ENCODE measurements at places on chromosomes 2 and 18.

GRCh38 chr2:152552888-152553287 is 164.4 kb downstream of the PRPF40A start:
- no peak for DNase-seq

DNA sequence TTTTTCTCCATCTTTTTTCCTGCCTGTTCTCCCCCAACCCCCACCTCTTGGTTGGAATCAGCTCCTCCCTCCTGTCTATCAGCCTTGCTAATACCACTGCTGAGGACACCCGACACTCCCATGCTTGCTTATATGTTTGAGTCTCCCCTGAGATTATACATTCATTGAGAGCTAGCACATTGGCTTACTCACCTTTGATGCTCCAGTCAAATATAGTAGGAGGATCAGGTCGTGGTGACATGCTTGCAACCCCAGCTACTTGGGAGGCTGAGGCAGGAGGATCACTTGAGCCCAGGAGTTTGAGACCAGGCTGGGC is 91.5 kb upstream of the CCBE1 start:
- no peak for DNase-seq

GRCh38 chr2:71596011-71596410 is 142.7 kb downstream of the DYSF start:
- DNase-seq, result no peak

GRCh38 chr2:177254433-177255226 is 9.9 kb downstream of the NFE2L2 start:
- DNase-seq, result no peak

GRCh38 chr2:147865560-147865959 is 20.7 kb downstream of the ACVR2A start:
- no peak for DNase-seq

- DNase-seq, result no peak
These were observed 125.5 kb downstream of the DYSF start for GRCh38 chr2:71578767-71579342.

DNA sequence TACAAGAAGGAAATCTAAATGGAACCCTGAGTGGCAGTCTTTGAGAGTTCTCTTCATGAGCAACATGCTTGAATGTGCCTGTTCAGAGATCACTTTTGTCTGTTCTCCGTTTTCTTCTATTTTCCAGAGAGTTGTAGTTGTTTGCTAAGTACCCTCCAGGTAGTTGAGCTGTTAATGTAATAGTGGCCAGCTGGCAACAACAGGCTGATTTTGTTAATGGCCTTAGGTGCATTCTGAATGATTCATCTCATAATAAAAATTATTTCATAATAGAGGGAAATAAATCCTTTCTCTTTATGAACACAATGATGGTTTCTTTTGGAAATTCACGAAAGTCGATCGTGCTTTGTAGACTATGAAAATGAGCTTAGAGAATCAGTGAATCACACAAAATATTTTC is 136.8 kb downstream of the LRP1B start:
- no peak for DNase-seq

GRCh38 chr2:31081492-31081891 is 56.7 kb downstream of the GALNT14 start:
- no peak for DNase-seq

DNA sequence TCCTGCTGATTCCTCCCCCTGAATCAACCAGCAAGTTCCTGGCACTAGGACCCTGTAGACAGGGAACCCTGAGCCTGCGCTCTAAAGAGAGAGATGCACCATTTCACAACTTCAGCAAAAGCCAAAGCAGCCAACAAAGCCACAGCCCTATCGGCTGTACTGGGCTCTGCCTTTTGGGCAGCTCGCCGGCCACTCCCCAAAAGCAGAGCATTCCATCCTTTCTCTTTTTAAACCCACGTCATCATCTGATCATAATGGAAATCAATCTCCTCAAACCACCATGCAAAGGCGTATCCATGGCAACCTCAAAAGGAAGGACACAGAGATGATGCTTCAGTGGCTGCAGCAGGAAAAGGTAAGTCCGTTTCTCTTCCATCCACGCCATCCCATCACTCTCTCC is 5.3 kb upstream of the DCTN1 start:
- DNase-seq, result no peak

DNA sequence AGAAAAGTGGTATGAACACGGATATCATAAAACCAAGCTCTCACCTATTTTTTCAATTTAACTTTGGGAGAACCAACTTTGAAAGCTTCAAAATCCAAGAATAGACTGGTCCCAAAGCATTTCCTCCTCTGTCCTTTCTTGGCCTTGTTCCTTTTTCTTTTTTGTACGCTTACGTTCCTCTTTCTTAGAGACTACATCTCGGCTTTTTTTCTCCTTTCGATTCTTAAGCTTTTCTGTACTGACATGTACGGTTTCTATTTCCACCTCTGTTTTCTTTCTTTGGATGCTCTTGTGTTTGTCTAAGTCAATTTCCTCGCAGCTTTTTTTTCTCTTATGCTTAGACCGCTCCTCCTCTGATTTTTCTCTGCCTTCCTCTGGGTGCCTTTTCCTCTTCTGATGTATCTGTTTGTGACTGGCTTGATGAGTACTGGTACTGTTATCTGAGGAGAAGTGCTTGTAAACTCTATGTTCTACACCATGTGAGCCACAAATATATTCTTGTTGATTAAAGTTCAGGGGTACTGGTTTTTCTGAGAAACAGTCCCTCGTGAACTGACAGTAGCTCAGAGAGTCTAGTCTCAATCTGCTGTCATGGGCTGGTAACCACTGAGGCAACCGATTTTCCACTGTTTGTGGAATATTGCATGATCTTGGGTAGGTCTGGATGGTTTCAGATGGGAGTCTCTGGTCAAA is 11.5 kb upstream of the RNU2-63P start:
- DNase-seq, result no peak

DNA sequence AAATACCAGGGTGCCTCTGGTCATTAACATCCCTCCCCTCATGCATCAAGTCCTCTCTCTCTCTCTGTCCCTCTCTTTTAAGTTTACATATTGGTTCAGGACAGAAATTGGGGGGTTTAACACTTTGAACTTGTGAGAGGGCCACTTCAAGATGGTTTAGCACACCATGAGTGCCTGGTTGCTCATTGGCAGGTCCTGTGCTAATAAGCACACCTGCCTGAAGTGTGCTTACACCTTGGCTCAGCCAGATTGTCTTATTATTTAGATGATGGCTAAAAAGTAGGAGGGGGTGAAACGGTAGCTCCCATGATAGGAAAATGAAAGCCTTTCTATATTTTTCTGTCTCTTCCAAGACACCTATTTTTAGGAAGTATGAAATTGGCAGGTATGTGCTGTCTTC is 205.8 kb downstream of the ARL6IP6 start:
- no peak for DNase-seq

DNA sequence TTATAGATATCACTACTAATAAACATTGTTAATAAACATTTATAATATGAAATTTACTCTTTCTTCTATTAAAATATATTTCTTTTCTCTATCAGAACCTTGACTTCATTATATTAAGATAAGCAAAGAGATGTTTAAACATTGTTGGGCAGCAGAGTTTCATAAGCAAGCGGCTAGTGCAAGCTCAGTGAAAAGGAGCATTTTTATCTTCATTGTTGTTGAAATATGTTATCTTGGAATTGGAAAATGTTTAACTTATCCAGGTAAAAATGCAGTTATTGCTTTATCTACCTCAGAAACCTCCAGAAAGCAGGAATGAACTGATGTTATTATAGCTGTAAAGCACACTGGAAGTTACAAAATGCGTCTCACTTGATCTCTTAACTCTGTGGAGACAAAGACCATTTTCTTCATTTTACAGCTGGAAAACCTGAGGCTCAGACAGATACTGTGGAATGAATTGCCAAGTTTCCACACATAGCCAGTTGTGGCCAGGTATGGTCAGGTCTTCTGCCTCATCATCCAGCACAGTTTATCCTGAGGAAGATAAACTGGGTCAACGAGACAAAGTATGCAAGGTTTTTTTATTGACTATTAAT is 934.6 kb upstream of the FAM98A start:
- no peak for DNase-seq

DNA sequence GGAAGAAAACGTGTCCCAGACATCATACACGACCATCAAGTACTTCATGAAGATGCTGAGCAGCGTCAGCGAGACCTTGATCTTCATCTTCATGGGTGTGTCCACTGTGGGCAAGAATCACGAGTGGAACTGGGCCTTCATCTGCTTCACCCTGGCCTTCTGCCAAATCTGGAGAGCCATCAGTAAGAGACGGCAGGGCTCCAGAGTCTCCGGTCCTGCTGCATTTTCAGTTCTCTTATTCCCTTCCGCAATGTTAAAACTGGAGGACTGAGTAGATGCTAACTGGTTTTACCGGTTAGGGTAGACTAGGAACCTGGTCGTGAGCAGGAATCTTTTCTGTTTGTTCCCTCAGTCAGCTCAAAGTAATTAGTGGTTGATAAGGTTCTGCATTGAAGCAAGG is 32.3 kb downstream of the SLC9A4 start:
- no peak for DNase-seq

DNA sequence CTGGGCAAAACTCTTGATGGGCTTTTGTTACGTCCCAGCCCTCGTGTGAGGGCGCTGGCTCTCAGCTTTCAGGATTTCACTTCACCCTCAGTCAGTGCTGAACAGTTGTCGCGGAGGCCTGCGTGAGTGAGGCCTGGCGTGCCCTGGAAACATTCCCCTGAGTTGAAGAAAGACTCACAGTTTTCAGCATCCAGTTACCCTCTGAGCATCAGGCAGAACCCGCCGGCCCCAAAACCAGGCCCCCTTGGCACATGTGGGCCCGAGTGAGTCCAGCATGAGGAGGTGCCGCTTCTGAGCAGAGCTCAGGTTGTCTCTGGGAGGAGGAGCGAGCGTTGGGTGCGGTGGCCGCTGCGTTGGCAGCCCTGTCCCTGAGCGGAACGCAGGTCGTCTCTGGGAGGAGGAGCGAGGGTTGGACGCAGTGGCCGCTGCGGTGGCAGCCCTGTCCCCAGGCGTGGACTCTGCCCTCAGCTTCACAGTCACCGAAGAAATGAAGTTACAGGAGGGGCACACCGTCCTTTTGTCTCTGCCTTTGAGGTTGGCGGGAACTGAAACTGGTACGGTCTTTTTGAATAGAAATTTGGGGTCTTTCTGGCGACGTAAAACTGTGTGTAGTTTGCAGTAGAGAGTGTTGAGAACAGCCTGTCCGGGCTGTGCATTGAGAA is at the start of gene NEU4:
Gene NEU4, plus strand, starts transcription at position 473 of the 662 bp plus-strand sequence. CDS start 5,292 bp downstream, outside the sequence.
- DNase-seq, result no peak

DNA sequence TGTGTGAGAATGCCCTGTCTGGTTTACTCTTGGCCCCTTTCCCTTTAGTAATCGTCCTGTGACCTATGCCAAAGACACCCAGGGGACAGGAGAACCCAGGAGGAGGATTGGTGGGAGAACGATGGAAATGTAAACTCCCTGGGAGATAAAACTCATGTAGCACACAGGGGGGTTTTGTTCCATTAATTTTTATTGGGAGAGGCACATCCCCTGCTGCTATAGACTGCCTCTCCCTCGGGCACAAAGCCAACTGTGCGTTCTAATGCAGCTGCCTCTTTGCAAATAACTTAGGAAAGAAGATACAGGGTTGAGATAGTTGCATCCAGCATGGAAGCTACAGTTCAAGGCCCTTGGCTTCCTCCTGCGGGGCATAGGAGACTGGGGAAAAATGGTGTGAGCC is 489.6 kb downstream of the SLC4A3 start:
- no peak for DNase-seq

DNA sequence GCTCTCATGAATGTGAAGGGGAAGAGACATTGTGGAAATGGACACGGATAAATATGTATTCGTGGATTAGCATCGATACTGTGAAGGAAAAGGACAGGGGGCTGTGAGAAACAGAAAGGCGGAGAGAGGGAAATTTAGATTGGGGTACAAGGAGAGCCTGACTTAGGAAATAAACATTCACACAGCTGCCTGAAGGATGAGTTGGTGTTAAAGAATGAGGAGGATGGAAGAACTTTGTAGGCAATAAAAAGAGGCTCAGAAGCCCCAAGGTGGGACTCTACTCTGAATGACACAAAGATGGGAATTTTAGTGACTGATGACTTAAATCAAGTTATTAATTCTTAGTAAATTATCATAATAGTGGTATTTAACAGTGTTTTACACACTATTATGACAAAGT is 10.1 kb downstream of the MYO1B start:
- DNase-seq, result no peak

- DNase-seq, result no peak
These were observed 142.0 kb upstream of the APCDD1 start for GRCh38 chr18:10312326-10313015.

- no peak for DNase-seq
These were observed 340.1 kb upstream of the GYPC start for GRCh38 chr2:126315828-126316227.

DNA sequence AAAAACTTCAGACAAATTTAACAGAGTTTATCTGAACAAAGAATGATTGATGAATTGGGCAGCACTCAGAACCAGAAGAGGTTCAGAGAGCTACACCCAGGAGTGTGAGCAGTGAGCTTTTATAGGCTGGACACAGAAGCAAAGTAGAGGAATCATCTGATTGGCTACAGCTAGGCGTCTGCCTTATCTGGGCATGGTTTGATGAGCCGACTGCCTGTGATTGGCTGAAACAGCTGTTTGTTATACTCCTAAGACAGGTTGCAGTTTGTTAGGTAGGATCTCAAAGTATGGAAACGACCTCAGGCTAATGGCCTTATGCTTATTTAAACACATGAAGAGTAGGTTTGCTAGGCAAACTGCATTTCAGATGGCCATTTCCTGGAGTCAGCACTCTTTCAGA is 188.9 kb downstream of the MYO1B start:
- no peak for DNase-seq

DNA sequence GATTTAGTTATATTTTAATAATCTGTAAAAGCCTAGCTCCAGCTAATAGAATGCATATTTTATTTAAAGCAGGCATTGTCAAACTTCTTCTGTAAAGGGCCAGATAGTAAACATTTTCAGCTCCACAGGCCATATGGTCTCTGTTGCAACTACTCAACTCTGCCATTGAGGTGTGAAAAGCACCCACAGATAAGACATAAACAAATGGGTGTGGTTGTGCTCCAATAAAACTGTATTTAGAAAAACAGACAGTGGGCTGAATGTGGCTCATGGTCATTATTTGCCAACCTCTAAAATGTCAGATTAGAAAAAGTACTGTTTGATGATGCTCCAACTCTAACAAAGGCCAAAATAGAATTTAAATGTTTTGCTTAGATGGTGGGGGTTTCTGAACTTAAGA is 519.9 kb downstream of the RNF144A start:
- no peak for DNase-seq

GRCh38 chr2:61220768-61221167 is 58.8 kb downstream of the C2orf74 start:
- DNase-seq, result no peak

- no peak for DNase-seq
These were observed 93.6 kb downstream of the ASAP2 start for GRCh38 chr2:9300214-9300613.

DNA sequence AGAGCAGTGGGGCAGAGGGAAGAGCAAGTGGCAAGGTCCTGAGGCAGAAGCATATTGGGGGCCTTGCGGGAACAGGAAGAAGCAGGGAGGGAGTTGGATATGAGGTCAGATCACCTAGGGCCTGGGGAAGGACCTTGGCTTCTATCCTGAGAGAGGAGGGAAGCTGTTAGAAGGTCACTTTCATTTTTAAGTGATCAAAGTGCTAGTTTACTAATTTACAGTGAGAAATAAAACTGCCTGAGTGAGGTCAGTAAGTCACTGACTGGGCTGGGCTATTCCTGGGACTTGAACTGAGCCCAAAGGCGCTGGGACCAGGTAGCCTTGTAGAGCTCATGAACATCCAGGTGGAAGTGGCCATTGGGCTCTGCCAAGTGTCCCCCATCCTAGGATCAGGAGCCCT is 76.6 kb upstream of the B3GNT7 start:
- DNase-seq, result no peak
